ENCODE measurements at places on chromosomes 7 and 10.

DNA sequence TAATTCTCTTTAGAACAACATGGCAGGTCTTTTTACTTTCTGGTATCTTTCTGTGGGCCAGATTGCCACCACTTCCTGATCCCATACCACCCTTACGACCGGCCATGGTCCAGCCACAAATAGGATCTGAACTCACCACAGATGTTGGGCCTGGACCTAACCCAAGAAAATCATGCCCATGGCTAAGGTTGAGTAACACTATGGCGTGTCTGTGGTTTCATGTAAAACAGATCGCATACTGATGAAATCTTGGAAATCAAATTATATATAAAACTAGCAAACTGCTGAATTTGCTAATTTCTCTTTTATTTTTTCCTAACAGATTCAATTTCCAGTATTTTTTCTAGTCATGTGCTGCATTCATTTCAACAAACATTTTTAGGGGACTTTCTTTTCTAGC is 77.2 kb downstream of the CH25H start:
- no peak for DNase-seq
- H3K36me3 ChIP-seq = no peaks in the 10 kb centered on the region
- H3K4me1 ChIP-seq = no peaks in the 10 kb centered on the region
- no peak overlapping the region for H3K4me3 ChIP-seq

GRCh38 chr7:93148144-93148543 is at the start of gene SAMD9L:
TSS of gene SAMD9L (minus strand) at chr7:93148385. CDS start at chr7:93135971, 12,414 bp downstream.
- H3K27ac ChIP-seq = no peak within 1 kb of the TSS
- DNase-seq = no peak
- H3K27me3 ChIP-seq = no peaks in the 10 kb centered on the region
- peaks cover 7% of the 10 kb centered on the region for H3K4me1 ChIP-seq
- H3K36me3 ChIP-seq = no peaks in the 10 kb centered on the region

- DNase-seq = no peak
- H3K27me3 ChIP-seq = no peaks in the 10 kb centered on the region
- no peak overlapping the region for H3K4me3 ChIP-seq
- no peak overlapping the region for H3K27ac ChIP-seq
- H3K4me1 ChIP-seq = peaks cover 9% of the 10 kb centered on the region
Measured at GRCh38 chr7:114109721-114110120, 190.9 kb upstream of the PPP1R3A start.

DNA sequence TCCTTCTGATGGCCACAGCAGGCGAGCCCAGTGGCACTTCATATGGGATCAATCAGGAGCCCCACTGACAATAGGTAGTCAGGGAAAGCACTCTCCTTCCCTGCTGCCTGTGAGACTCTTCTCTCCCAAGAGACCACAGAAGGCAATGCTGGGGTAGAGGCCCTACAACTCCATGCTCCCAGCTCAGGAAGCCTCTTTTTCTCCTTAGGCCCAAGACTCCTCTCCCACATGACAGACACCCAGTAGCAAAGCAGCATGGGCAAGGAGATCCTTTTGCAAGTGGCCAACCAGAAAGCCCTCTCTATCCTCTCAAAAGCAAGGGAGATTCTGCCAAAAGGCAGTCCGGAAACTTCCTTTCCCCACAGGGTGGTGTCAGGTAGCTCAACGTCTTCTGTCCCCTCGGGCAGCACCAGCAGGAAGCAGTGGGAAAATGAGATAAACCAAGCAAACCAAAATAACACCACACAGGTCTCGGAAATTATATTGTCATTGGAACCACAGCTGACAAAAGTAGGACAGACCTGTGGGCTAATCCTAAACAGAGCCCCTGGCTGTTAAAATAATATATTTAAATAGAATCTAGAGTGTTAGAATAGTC is 172.7 kb upstream of the GDF10 start:
- DNase-seq = no peak
- no peak overlapping the region for H3K4me3 ChIP-seq
- H3K4me1 ChIP-seq = peaks cover 7% of the 10 kb centered on the region
- no peaks in the 10 kb centered on the region for H3K36me3 ChIP-seq
- H3K27ac ChIP-seq = no peak overlapping the region

GRCh38 chr10:7301006-7301778 is 109.6 kb downstream of the SFMBT2 start:
- H3K4me1 ChIP-seq = peaks cover 42% of the 10 kb centered on the region
- no peak overlapping the region for H3K27ac ChIP-seq
- no peaks in the 10 kb centered on the region for H3K27me3 ChIP-seq

DNA sequence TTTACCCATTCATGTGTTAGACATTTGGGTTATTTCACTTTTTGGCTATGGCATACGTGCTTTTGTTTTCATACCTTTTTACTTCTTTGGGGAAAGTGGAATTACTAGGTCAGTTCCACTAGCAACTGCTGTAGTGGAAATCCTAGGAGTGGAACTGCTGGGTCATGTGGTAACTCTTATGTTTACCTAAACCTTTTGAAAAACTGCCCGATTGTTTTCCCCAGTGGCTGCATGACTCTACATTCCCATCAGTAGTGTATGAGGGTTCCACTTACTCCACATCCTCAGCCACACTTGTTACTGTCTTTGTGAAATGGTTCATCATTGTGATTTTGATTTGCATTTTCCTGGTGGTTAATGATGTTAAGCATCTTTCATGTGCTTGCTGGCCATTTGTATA is 82.3 kb downstream of the TAX1BP1 start:
- no peaks in the 10 kb centered on the region for H3K36me3 ChIP-seq
- no peak overlapping the region for H3K4me3 ChIP-seq
- H3K27me3 ChIP-seq = no peaks in the 10 kb centered on the region
- DNase-seq = no peak
- no peaks in the 10 kb centered on the region for H3K4me1 ChIP-seq
- H3K27ac ChIP-seq = no peak overlapping the region

DNA sequence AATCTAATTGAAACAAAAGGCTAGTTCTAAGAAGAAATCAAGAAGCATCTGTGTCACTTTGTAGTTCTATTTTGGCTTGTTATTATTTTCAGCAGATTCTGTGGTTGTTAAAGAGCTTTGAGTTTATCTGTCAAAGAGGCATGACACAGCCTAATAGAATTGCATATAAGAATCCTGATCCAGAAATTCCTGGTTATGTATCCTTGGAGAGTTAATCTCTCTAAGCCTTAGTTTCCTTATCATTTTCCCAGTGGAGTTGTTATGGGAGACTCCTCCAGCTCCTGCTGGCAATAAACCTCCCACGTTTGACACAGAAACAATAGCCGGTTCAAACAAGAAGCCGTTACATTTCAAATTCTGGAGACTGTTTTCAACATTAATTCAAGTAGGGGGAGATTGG is 288.3 kb downstream of the SDHAF3 start:
- DNase-seq = no peak
- H3K4me1 ChIP-seq = peaks cover 2% of the 10 kb centered on the region
- no peak overlapping the region for H3K27ac ChIP-seq
- no peaks in the 10 kb centered on the region for H3K27me3 ChIP-seq
- no peaks in the 10 kb centered on the region for H3K36me3 ChIP-seq

DNA sequence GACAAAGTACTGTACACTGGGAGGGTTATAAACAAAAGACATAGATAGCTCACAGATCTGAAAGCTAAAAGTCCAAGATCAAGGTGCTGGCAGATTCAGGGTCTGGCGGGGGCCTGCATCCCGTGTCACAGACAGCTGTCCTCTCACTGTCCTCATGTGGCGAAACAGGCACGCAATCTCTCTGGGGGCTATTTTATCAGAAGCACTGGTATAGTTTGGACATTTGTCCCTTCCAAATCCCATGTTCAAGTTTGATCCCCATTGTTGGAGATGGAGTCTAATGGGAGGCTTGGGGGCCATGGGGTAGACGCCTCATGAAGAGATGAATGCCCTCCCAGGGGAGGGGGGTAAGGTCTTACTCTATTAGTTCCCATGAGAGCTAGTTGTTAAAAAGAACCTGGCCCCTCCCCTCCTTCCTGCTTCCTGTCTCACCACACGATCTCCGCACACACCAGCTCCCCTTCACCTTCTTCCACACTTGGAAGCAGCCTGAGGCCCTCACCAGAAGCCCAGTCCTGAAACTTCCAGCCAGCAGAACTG is 72.5 kb upstream of the UCN3 start:
- H3K4me3 ChIP-seq = no peak overlapping the region
- no peak for DNase-seq
- H3K4me1 ChIP-seq = peaks cover 22% of the 10 kb centered on the region
- H3K27ac ChIP-seq = no peak overlapping the region
- no peaks in the 10 kb centered on the region for H3K36me3 ChIP-seq
- no peaks in the 10 kb centered on the region for H3K27me3 ChIP-seq

- no peak overlapping the region for H3K4me3 ChIP-seq
- DNase-seq = no peak
- no peaks in the 10 kb centered on the region for H3K36me3 ChIP-seq
- H3K4me1 ChIP-seq = peaks cover 8% of the 10 kb centered on the region
- no peaks in the 10 kb centered on the region for H3K27me3 ChIP-seq
Measured at GRCh38 chr10:132156382-132156781, 30.4 kb upstream of the DPYSL4 start.

DNA sequence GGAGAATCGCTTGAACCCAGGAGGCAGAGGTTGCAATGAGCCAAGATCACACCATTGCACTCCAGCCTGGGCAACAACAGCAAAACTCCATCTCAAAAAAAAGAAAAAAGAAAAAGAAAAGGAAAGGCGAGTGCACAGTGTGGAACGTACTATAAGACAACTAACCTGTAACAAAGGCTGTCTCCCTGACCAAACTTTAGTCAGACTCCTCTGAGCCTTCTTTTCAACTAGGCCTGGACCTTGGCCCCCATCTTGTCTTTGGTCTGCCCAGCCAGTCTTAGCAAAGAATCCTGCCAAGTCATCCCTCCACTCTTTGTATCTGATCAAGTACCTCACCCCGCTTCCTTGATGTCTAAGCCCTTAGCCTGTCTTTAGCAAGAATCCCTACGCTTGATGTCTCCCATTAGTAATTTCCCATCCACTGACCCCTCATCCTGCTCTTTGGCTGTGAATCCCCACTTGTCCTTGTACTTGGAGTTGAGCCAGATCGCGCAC is 68.9 kb upstream of the KDM7A start:
- no peaks in the 10 kb centered on the region for H3K36me3 ChIP-seq
- H3K27ac ChIP-seq = no peak overlapping the region
- no peaks in the 10 kb centered on the region for H3K27me3 ChIP-seq
- H3K4me3 ChIP-seq = no peak overlapping the region

DNA sequence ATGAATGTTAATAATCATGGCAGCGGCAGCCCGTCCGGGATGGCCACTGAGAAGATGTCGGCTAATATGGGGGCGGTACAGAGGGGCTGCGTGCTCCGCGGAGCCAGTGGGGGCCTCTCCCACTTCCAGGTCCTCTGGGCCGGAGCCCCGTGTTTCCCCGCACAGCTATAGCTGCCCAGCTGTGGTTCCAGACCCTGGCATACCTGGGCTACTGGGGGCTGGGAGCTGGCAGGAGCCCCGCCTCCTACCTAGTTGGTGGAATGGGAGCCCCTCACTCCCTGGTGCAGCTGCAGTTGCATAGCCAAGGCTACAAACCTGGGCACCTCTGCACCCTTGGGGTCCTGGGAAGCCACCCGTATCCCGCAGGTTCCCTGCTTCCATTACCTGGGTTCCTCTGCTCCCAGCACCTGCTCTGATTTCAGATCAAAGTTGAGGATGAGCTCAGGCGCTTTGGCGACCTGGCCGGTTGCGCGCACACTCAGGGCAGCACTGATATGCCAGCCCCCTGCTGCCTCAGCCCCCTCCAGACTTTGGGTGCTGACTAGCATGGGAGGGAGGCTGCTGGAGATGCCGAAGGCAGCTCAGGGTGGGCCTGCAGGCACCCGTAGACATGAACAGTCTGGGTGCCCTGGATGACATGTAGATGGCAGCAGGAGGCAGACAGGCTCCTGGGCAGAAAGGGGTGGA is 236.5 kb upstream of the SEMA3D start:
- no peak for DNase-seq
- H3K27ac ChIP-seq = no peak overlapping the region
- H3K27me3 ChIP-seq = no peaks in the 10 kb centered on the region
- H3K36me3 ChIP-seq = no peaks in the 10 kb centered on the region

GRCh38 chr10:102743588-102744373 is at the start of gene WBP1L:
TSS of gene WBP1L (plus strand) at chr10:102743948. CDS start at chr10:102744054, 106 bp downstream.
- DNase-seq = peak; percentile 93
- peak within 1 kb of the TSS; percentile 82 for H3K27ac ChIP-seq
- peak within 1 kb of the TSS; percentile 98 for H3K4me3 ChIP-seq
- H3K27me3 ChIP-seq = peaks cover 12% of the 10 kb centered on the region
- no peaks in the 10 kb centered on the region for H3K36me3 ChIP-seq

- DNase-seq = no peak
- peaks cover 27% of the 10 kb centered on the region for H3K36me3 ChIP-seq
- no peak overlapping the region for H3K4me3 ChIP-seq
Measured at GRCh38 chr10:132606031-132606491, 68.5 kb downstream of the INPP5A start.

DNA sequence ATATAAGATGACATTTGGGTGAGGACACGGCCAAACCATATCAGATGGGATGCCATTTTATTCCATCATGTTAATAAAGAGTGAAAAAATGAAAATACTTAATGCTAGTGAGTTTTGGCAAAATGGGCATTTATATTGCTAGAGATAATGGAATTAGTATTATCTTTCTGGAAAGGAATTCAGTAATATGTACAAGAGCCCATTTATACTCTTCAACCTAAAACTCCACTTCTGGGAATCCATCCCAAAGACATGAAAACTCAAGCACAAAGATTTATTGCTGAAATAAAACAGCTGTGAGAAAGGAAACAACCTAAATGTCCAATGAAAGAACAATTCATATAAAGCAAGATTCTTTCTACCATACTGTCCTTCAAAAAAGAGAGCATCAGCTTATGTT is 96.0 kb upstream of the TMEM168 start:
- no peak for DNase-seq
- H3K4me1 ChIP-seq = peaks cover 18% of the 10 kb centered on the region
- peaks cover 22% of the 10 kb centered on the region for H3K36me3 ChIP-seq
- no peak overlapping the region for H3K4me3 ChIP-seq

- DNase-seq = no peak
- peaks cover 4% of the 10 kb centered on the region for H3K36me3 ChIP-seq
- H3K27me3 ChIP-seq = no peaks in the 10 kb centered on the region
- no peak overlapping the region for H3K4me3 ChIP-seq
- peaks cover 55% of the 10 kb centered on the region for H3K4me1 ChIP-seq
Measured at GRCh38 chr10:89428877-89429276, 14.5 kb downstream of the IFIT5 start.

DNA sequence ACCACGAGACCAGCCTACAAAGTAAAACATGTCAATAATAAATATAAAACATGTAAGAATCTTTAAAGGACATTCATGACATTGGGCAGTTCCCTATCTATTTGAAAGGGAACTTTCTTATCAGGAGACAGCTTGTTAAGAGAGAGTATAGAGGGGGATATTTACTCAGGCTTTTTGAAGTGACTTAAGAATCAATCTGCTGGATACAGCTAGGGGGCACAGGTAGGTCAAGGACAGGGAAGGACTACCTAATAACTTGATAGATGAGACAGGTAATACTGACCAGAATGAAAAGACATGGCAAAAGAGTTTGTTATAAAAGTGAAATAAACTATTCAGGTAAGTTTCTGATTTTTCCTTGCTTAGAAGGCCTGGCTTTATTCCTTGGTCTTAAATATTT is 21.8 kb upstream of the LRRD1 start:
- DNase-seq = no peak
- no peak overlapping the region for H3K4me3 ChIP-seq
- H3K27me3 ChIP-seq = no peaks in the 10 kb centered on the region
- H3K4me1 ChIP-seq = no peaks in the 10 kb centered on the region
- H3K36me3 ChIP-seq = peaks cover 11% of the 10 kb centered on the region

- no peaks in the 10 kb centered on the region for H3K27me3 ChIP-seq
- peak overlapping the region; percentile 89 for H3K27ac ChIP-seq
- H3K4me3 ChIP-seq = peak overlapping the region; percentile 92
- DNase-seq = peak; percentile 42
Measured at GRCh38 chr7:74174606-74175082, 488 bp downstream of the EIF4H start.
